ENCODE measurements at places on chromosomes 12 and 14.

DNA sequence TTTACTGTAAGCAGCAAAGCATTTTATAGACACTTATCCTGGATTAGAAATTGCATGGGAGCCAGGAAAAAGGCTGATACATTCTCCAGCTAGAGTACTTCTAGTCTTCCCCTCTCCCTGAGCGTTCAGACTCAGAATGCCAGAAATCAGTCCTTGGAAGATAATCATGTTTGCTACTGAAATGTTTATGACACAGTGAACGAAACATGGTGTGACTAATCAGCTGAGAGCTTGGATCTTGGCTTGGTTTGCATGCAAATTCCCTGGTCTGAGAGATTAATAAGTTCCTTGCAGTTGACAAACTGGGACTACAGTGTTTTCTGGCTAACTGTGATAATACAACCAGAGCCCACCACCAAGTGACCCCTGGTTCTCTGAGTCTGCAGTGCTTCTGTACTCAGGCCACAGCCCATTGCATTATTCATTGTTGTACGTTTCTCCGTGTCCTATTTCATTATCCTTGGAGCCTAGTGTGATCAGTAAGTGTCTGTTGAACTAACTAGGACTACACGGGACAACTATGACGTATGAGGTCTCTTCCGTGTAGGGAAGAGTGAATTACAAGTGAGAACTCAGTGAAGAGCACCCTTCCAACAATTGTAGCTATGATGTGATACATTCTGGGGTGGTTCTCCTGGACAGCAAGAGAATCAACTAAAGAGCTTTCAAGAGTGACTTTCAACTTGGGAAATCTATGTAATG is 34.6 kb upstream of the EVL start:
- no peak for DNase-seq

DNA sequence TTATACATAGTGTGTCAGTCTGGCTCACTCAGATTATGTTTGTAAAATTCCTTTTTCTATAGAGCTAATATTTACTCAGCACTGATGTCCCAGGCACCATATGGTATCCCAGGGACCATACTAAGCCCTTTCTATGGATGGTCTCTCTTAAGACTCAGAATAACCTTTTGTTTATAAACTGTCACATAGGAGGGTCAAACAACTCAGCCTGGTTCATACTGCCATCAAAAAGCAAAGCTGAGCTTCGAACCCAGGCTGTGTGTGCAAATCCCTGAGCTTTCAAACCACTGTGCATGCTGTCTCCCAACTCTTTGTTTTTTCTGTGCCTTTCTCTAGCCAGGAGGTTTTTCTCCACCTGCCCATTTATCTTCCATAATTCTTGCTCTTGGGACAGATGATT is 135.6 kb upstream of the ARHGAP5 start:
- DNase-seq = no peak

GRCh38 chr14:75267141-75267721 is 11.4 kb upstream of the FOS start:
- DNase-seq = no peak

DNA sequence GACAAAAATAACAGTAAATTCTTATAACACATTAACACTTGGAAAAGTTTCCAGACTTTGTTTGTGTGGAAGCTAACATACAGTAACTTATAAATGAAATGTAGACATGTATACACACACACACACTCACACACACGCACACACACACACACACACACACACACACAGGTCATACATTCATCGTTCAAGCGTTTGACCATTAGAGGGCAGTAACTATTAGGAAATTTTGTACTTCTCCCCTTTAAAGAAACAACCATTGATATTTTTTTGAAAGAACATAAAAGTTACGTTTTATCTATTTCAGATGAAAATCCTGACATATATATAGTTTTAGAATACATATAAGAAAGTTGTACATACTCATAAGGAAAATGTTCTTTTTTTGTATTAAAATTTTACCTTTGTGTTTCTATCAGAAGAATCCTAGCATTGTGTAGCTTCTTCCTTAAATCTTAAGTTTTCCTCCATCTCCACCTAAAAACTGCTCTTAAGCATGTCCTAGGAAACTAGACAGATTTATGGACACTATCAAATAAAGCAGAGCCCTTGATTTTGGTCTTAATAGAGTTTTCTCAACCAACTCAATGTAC is 29.0 kb downstream of the PTPRQ start:
- DNase-seq = peak; percentile 37

DNA sequence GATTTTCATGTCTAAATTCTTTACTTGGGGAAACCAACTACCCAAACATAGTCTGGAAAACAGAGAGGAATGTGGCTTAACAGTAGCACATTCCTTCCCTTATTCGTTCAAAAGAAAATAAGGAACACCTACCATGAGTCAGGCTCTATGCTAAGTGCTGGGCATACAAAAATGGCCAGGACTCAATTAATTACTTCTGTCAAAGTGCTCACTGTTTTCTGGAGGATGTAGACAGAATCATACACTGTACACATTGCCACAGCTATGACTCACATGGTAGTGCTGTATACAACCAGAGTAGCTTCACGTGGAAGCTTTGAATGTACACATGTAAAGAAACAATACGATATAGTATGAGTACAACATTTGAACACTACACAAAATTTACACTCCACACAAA is 50.1 kb downstream of the SLC25A21 start:
- no peak for DNase-seq

DNA sequence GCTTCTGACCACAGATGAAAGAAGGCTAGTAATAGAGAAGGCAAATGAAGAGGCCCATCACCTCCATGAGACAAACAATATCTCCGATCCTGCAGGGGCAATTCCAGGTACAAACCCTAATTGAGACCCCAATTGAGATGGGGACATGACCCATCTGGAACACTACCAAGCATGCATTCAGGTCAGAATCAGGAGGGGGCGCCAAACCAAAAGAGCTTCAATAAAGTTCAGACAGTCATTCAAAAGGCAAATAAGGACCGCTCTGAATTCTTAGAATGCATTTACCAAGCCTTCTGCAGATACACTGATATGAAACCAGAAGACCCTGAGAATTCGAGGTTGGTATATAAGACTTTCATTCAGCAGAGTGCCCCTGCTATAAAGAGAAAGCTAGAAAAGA is 10.2 kb upstream of the EDDM3B start:
- DNase-seq = peak; percentile 81

- no peak for DNase-seq
Measured at GRCh38 chr12:62716866-62717525, 218.0 kb downstream of the PPM1H start.

DNA sequence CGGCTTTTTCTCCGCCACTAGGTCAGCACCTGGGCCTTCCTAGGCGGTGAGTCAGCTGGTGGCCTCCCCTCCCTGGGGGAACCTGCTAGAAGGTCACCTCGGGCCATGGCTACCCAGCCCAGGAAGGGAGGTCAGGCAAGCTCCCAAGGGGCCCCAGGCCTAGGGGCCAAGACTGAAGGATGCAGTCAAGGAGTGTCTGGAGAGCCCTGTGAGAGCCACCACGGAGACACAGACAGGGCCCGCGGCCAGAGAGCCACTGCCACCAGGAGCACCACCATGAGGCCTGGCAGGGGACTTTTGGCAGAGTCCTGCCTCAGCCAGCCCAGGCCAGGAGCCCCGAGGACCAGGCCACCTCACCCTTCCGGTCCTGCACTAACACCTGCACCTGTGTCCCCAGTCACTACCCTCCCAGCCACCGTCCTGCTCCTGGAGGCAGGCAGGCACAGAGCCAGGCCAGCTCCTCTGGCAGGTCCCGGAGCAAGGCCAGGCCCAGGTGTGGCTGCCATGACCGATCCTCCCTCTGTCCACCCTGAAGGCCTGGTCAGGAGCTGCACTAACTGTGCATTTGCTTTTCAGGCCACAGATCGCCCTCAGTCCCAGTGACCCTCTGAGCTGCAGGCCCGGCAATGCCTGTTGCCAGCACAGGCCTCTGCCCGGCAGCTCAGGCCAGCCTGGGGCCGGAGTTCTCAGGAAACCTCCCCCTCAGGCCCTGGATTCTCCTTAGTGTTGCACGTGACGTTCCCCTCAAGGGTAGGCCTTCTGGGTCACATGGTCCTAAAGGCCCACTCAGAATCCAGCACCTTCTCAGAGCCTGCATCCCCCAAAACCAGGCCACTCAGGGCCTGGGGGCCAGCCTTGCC is 6.9 kb downstream of the PHETA1 start:
- DNase-seq = no peak

- peak; percentile 95 for DNase-seq
Measured at GRCh38 chr12:103929046-103929783, 995 bp upstream of the HSP90B1 start.

- no peak for DNase-seq
Measured at GRCh38 chr12:96812153-96812552, 94.9 kb upstream of the NEDD1 start.

DNA sequence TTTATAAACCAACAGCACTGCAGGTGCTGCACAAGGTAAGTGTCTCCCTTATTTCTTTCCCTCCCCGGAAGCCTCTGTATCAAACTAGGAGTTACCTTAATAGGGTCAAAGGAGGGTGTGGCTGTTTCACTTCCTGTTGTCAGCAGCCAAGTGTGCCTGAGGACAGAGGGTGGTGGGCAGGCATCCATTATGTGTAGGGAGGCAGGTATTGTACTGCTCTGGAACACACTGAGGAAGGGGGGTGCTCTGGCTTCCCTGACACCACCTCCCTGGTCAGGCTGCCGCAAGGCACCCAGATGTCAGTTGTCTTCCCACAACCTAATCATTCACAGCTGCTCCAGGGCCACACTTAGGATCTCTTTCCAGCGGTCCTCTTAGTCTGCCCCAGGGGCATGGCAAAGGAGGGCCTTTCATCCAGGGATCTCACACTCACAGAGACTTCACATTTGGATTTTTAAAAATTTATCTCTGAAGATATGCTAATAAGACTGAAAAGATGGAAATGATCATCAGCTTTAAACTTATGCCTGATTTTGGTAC is 132.0 kb upstream of the ARHGAP5 start:
- peak; percentile 11 for DNase-seq

- DNase-seq = no peak
Measured at GRCh38 chr14:22977684-22978486, 4.5 kb downstream of the AJUBA start.

- peak; percentile 65 for DNase-seq
Measured at GRCh38 chr14:81211844-81212243, 8.9 kb downstream of the GTF2A1 start.

DNA sequence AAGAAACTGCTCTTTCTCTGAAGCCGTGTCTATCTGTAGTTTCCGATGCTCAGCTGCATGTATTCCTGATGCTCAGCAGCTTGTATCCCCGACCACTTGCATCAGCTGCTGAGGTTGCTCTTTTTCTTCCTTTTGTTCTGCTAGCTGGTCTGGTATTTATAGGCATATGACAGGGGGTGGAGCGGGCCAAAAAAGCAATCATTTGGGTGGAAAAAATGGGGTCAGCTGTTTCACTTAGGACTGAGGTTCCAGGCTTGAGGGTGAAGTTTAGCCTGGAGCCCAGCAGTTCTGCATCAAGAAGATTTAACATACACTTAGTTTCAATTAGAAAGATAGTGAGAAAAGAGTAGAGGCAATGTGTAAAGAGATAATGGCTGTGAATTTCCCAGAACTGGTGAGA is 23.6 kb upstream of the AMN1 start:
- peak; percentile 17 for DNase-seq

DNA sequence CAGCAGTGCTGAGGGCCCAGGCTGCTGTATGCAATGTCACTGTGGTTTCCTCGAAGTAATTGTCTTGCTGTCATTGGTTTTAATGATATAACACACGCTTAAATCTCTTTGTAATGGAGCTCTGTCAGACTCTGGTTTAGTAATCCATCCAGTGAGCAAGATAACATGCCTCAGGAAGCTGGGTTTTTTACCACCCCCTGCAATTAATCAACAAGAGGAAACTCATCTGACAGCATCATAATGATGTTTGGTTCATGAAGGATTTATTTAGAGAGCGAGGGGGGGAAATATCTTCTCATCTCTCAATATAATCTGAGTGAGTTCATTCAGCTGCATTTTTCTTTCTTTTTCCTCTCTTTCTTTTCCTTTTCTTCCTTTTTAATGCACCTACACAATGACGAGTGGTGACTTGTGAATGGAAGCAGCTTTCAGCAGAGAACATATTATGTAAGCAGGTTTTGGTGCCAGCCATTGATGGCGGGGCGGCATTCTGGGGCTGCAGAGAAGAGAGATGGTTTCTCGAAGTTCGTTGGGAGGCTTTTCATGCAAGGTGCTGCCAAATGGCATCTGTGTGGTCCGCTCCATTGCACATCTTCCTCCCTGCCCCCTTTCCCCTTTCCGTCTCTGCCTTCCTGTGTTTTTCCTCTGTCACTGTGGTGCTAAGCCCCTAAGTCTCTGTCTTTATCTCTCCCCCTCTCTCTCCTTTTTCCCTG is 6.7 kb downstream of the RPH3A start:
- peak; percentile 5 for DNase-seq

GRCh38 chr14:54330876-54331275 is 65.9 kb upstream of the CDKN3 start:
- no peak for DNase-seq

DNA sequence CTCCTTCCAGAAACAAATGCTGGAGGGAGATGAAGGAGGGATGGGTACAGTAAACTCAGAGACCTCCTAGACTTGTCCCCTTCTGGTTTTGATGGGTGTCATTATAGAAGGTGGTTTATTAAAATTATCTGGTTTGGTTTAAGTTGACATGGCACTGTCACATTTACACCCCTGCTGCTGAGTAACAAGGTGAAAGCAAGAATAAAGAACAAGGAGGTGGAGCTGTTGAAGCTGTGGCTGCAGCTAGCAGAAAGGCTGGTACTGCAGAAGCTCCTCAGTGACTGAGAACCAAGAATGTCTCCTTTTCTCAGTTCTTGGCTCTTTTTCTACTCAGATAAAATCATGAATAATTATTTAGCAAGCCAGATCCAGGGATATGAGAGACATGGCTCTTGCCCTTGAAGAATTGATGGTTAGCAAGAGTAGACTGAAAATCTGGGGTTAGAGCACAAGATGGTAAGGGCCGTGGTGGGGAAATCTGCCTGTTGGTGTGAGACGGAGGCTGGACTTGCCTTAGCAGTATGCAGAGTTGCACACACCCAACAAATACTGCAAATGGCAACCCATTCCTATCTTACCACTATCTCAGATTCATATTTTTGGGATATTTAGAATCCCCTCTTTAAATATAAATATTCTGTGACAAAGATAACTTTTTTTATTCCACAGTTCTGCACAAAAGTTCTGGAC is at the start of gene GZMH:
Gene GZMH, minus strand, starts transcription at position 31 of the 690 bp plus-strand sequence. CDS start 72 bp downstream, outside the sequence.
- DNase-seq = no peak

DNA sequence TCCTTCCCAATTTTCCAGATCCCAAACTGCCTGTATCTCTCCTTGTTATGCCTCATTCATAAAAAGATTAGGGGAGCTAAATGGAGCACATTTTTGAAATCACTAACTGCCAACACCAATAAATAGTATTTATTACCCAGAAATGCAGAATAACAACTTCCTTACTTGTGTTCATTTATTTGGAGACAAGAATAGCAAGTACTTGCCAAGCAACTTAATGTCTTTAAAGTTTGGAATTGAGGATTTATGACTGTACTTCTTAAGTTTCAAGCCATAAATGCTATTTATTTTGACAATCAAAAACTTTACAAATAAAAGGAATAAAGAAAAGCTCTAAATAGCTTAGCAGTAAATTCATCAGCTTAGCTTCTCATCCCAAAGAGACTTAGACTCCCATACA is 626.1 kb upstream of the NOVA1 start:
- no peak for DNase-seq

GRCh38 chr14:63933110-63933509 is 80.3 kb downstream of the SYNE2 start:
- no peak for DNase-seq

GRCh38 chr12:3148366-3149000 is 71.3 kb downstream of the TSPAN9 start:
- no peak for DNase-seq

GRCh38 chr12:68478516-68479260 is 132.0 kb upstream of the RAP1B start:
- DNase-seq = no peak
